ENCODE measurements at places on chromosomes 6 and 20.

- DNase-seq, result no peak
These were observed 2.6 kb downstream of the GJA1 start for GRCh38 chr6:121437851-121438651.

DNA sequence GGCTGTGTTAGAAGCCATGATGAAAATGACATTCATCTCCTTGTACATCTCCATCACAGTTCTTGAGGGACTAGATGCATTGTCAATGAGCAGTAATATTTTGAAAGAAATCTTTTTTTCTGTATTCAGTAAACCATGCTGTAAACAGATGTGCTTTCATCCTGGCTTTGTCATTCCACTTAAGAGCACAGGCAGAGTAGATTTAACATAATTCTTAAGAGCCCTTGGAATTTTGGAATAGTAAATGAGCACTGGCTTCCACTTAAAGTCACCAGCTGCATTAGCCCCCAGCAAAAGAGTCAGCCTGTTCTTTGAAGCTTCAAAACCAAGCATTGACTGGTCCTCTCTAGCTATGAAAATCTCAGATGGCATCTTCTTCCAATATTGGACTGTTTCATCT, 197.8 kb upstream of the HDDC2 start:
- DNase-seq, result no peak

GRCh38 chr6:131765081-131765803, 42.6 kb upstream of the ENPP1 start:
- DNase-seq, result no peak

DNA sequence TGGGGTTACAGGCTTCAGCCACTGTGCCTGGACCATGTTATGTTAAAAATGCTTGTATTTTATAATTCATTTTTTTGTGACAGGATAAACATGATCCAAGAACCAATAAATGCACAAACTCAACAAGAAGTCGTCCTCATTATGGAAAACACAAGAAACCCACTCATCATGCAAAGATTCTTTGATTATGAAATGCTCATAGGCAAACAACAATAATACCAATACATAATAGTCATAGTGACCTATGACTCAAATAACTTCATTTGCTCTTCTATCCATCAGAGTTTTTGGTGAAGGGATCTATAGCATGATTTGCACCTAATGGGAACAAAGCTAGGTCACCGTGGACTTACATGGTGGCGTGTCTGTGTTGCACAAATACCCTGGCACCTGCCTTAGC, 217.1 kb upstream of the THEMIS start:
- no peak for DNase-seq

- DNase-seq, result no peak
These were observed 22.6 kb upstream of the CRISP1 start for GRCh38 chr6:49888742-49889431.

DNA sequence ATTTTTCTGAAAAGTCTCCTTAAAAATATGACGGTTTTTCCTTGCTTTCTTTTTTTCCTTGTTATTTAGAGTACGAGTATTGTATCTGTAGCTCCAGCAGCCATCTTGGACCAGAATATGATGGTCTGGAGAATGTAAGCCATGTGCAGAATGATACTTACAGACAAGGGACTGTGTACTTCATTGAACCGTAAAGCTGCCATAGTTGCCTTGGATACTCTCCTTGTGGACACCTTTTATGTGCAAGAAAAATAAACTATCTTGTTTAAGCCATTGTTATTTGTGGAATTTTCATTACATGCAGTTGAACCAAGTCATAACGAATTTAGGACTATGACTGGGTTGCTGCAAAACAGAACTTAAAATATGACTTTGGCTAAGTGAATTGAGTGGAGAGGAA, 485.8 kb upstream of the CITED2 start:
- DNase-seq, result no peak

DNA sequence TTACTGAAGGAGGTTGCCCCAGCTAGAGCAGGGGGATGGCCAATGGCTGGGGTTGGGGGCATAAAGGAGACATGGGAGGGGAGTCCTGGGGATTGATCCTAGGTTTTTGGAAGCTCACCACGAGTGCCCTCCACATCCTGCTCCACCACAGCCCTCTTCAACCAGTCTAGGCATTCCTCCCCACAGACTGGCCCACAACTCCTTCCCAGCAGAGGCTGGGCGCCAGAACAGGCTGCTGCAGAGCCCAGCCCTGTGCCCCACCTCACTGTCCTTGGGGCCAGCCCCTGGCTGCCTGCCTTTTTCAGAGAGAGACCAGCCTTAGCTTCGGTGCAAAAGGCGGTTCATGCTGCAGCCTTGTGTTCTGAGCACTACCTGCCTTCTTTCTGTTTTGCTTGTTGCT, 16.4 kb downstream of the RPP40 start:
- no peak for DNase-seq

DNA sequence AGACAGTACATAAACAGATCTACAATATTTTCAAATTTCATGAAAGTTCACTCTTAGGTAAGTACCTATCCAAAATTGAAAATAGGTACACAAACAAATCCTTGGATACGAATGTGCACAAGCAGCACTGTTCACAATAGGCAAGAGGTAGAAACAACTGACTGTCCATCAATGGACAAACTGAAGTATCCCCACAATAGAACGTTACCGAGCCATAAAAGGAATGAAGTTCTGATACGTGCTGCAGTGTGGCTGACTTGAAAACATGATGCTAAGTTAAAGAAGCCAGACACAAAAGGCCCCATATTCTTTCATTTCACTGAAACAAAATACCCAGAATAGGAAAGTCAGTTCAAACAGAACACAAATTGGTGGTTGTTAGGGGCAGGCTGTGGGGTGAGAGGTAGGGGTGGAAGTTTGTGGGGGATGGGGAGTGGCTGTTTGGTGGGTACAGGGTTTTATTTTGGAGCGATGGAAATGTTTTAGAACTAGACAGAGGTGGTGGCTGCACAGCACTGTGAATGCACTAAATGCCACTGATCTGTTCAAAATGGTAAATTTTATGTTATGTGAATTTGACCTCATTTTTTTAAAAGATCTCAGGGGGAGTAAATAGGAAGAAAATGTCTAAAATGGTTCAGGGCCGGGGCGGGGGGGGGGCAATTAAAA, 89.5 kb downstream of the ZMYND8 start:
- no peak for DNase-seq

All from lower lobe of right lung (tissue), 2 donors.